Colonic mucosa (tissue), 4 donors: ENCODE measurements at places on chromosomes 2 and 18. TPM values are rescaled to one million over a fixed set of nuclear protein-coding genes. Genes with fewer than 3 reads are reported as not detected.

The LIMS2 gene
- 37.2 TPM for total RNA-seq

The ACAA2 gene
- 276 TPM for total RNA-seq

The AKAIN1 gene
- total RNA-seq, result not detected

The SCN7A gene
- total RNA-seq, result 1.2 TPM

The CFAP53 gene
- 0.44 TPM for total RNA-seq

The TPGS2 gene
- total RNA-seq, result 51.8 TPM

The KANSL1L gene
- 7.7 TPM for total RNA-seq

The VWA3B gene
- total RNA-seq, result 1.8 TPM
